ENCODE measurements at places on chromosomes 2 and 18. TPM values are rescaled to one million over a fixed set of nuclear protein-coding genes. Genes with fewer than 3 reads are reported as not detected.

UBE2E3 gene
- 33.2 TPM for polyA plus RNA-seq

OTOF gene
- not detected for polyA plus RNA-seq

NEU2 gene
- polyA plus RNA-seq = not detected

DYNAP gene
- polyA plus RNA-seq = not detected

CYP27A1 gene
- 0.14 TPM for polyA plus RNA-seq

MBP gene
- polyA plus RNA-seq = 43.9 TPM

NABP1 gene
- polyA plus RNA-seq = 55.8 TPM

WDPCP gene
- 5.1 TPM for polyA plus RNA-seq

PMS1 gene
- polyA plus RNA-seq = 50.6 TPM

PROKR1 gene
- polyA plus RNA-seq = not detected

GNAL gene
- 0.37 TPM for polyA plus RNA-seq

CHCHD5 gene
- polyA plus RNA-seq = 118 TPM

MAPK4 gene
- not detected for polyA plus RNA-seq

CDH2 gene
- 0.22 TPM for polyA plus RNA-seq

ZNF892 gene
- polyA plus RNA-seq = 0.08 TPM

ZNF521 gene
- not detected for polyA plus RNA-seq

CENPA gene
- 66.3 TPM for polyA plus RNA-seq

VAMP5 gene
- 25.3 TPM for polyA plus RNA-seq

PLEKHB2 gene
- polyA plus RNA-seq = 34.9 TPM

CTAGE1 gene
- not detected for polyA plus RNA-seq

BMP10 gene
- not detected for polyA plus RNA-seq

ANKRD30BL gene
- polyA plus RNA-seq = 0.29 TPM

FEV gene
- polyA plus RNA-seq = not detected

CXCR2 gene
- 0.27 TPM for polyA plus RNA-seq

STEAP3 gene
- 5.5 TPM for polyA plus RNA-seq

SMYD1 gene
- 0.09 TPM for polyA plus RNA-seq

PJVK gene
- 2.3 TPM for polyA plus RNA-seq

DPP4 gene
- polyA plus RNA-seq = 9.0 TPM

SLC4A3 gene
- polyA plus RNA-seq = not detected

DSG2 gene
- polyA plus RNA-seq = 25.2 TPM

SPATA3 gene
- 0.24 TPM for polyA plus RNA-seq

CDH7 gene
- not detected for polyA plus RNA-seq

CREG2 gene
- polyA plus RNA-seq = not detected

CLEC4F gene
- not detected for polyA plus RNA-seq
